Brain microvascular endothelial cell (primary cell): ENCODE measurements at places on chromosomes 1 and 21.

DNA sequence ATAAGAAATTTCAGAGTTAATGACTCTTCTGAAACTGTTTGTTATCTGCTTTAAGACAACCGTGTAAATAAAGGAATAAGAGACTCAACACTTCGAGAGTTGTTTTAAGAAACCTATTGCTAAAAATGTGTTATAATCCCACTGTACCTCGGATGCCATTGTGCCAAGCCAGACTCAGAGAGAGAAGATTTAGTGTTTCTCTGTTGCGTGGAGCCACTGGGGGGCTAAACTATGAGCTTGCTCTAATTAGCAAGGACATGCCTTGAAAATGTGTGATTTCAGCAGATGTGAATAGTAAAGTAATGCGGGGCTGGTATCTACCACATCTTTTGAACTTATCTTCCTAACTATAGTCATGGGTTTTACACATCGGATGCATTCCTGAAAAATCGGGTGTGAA lies 56.2 kb upstream of the TARBP1 start:
- no peak for DNase-seq

GRCh38 chr1:98733782-98734112 lies 72.2 kb downstream of the SNX7 start:
- DNase-seq = no peak

DNA sequence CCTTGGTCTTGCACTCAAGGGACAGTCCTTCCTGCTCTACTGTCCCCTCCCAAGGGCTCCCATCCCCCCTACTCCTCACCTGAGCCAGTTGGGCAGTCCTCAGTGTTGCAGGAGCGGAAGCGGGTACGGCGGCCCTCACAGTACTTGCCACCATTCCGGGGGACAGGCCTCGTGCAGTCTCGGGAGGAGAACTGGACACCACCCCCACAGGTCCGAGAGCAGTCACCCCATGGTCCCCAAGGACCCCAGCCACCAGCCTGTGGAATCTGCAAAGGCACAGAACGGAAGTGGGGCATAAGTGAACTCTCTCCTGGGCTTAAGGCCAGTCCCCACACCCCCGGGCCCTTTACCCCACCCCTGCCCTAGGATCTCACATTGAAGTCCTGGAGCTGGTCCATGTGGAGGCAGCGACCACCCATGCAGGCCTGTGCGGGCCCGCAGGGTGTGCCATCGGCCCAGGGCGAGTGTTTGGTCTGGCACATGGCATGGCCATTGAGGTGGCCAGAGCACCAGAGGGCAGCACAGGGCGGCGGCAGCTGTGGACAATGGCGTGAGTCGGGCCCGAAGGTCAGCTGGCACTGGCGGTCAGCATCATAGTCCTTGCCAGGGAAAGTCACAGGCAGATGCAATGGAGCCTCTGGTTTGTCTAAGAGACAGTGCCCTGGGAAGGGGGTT lies 5.2 kb downstream of the ADAMTS4 start:
- DNase-seq = no peak

DNA sequence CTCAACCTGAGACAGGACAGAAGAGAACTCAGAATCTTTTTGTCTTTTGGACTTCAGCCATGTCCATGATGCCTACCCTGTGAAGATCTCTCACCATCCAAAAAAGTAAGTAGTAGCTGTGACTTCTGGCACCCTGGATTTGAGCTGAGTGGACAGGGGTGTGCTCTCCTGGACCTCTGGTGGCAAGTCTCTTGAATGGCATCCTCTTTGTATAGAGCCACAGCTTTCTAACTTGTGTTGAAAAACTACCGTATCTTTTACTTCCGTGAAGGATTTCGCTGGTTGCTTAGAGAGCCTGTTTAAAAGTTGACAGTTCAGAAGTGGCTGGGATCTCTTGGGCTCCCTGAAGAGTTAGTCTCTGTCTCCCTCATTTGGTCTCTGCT lies 1.8 kb downstream of the MFN2 start:
- DNase-seq = peak; percentile 53

- DNase-seq = no peak
Measured at GRCh38 chr1:162329826-162330225, 46.8 kb downstream of the SPATA46 start.

DNA sequence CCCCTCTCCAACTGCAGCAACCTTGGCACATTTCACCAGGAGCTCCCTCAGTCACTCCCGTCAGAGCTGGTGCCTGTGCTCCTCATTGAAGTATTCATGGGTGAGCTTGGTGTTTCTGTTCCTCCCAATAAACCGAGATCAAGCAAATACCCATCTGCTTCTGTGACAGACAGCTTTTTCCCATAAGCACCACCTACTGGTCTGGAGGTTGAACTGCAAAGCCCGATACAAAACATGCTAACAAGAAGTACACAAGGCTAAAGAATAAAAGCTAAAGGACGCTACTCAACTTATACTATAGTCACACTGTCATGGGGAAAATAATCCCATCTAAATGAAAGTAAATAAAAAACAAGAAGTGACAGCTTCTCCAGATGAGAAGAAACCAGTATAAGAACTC lies 111.9 kb upstream of the C21orf91 start:
- DNase-seq = no peak

- DNase-seq = no peak
Measured at GRCh38 chr1:245926888-245927287, 580.2 kb downstream of the SMYD3 start.

DNA sequence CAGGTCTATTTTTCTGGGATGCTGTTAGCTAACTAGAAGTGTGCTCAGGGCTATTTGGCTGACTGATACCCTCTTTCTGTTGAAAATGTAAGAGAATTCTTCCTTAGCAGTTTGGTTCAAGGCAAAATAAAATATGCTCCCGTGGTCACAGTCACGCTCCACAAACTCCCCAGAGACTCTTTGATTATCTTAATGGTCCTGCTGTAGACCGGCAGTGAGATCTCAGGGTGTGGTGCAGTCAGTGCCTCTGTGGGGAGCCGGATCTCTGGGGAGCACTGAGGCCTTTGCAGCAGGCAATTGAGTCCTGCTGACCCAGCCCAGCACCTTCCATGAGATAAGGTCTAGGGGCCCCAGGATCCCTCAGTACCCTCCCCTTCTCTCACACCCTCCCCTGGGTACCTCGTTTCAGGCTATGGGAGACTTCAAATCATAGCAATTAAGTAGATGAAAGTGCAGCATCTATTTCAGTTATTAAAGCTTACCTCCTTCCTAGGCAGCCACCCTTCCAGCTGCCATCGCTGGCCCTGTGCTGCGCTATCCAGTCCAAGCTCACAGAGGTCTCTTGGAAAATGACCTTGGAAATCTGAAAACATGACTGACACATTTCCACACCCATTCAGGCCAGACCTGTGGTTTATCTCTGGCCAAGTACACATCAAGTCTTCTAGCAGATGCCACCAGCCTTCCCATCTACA lies 98.1 kb downstream of the SEC16B start:
- no peak for DNase-seq
